ENCODE measurements at places on chromosomes 2 and 18.

- peak; percentile 49 for DNase-seq
Measured at GRCh38 chr18:59837586-59837985, 62.2 kb upstream of the PMAIP1 start.

DNA sequence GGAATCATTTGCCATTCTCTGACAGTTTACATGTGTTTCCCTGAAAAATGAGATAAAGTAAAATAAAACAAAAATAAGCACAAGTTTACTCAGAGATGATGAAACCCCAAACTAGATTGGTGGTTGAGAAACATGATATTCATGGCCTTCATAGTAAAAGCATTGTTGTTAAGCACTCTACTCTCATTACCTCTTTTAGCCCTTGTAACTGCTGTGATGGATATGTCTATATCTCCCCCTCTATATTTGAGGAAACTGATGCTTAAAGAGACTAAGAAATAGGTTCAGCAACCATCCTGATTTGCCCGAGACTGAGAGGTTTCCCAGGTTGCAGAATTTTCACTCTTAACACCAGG, 33.9 kb upstream of the GALNT3 start:
- DNase-seq = no peak

GRCh38 chr18:44826418-44827259, 146.0 kb downstream of the SETBP1 start:
- DNase-seq = peak; percentile 89

- DNase-seq = peak; percentile 33
Measured at GRCh38 chr2:43311276-43311675, 84.9 kb upstream of the ZFP36L2 start.

DNA sequence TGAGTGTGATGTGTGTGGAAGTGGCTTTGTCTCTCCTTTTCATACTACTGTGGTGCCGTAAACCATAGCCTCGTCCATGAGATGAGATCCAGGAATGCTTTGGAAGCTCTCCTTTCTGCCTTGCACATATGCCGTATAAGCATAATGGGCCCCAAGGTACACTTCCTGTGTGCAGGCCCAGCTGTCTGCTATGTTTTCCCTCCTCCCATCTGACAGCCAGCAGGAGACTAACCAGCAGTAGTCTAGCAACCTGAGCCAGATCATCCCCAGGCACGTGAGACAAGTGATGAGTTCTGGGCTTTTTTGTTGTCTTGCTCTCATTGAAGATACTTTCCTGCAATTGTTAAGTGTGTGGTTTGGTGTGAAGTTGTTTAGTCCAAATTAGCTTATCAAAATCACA, 555.5 kb upstream of the LRRTM4 start:
- no peak for DNase-seq

DNA sequence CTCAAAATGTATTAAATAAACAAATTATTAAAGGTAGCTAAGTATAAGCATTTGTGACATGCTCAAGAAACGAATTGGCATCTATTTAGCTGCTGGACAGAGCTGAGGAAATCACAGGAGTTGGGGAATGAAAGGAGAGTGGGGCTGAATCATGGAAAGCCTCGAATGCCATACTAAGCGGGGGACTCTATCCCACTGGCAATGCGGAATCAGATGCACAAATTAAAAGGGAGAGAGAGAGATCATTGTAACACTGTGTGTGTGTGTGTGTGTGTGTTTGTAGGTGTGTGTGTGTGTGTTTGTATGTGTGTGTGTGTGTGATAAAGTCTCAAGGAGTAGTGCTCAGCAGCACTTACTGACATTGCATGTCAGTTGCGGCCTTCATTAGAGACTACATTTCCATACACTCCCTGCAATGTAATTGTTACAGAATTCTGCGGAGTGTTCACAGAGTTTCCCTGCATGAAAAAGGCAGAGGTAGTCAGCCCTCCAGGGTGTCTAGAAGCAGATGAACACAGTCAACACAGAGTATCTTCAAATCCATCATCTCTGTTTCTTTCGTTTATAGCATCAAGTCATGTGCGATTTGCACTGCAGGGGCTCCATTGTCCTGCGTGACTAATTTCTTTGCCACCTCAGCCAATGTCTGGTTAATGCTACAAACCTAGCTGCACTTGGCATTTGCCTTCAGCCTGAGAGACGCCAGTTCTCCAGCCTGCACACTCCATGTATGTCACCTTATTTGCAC, 111.7 kb upstream of the CYRIA start:
- no peak for DNase-seq

GRCh38 chr2:24315669-24316068, 44.7 kb downstream of the ITSN2 start:
- no peak for DNase-seq

GRCh38 chr2:231334981-231335380, 60.5 kb upstream of the B3GNT7 start:
- no peak for DNase-seq

GRCh38 chr2:96225016-96225533, 16.4 kb upstream of the STARD7 start:
- DNase-seq = no peak

Measured in fibroblast of the conjunctiva (primary cell).